ENCODE measurements at places on chromosomes 5 and 9. TPM values are rescaled to one million over a fixed set of nuclear protein-coding genes. Genes with fewer than 3 reads are reported as not detected.

GRCh38 chr5:154653764-154654485 is 101.3 kb upstream of the LARP1 start:
- DNase-seq, result no peak

GRCh38 chr5:4553978-4554377 is 586.2 kb upstream of the ADAMTS16 start:
- DNase-seq, result no peak

Gene COL23A1
- total RNA-seq, result 0.55 TPM

- no peak for DNase-seq
Observed at GRCh38 chr9:93895535-93895934, 59.6 kb downstream of the BARX1 start.

DNA sequence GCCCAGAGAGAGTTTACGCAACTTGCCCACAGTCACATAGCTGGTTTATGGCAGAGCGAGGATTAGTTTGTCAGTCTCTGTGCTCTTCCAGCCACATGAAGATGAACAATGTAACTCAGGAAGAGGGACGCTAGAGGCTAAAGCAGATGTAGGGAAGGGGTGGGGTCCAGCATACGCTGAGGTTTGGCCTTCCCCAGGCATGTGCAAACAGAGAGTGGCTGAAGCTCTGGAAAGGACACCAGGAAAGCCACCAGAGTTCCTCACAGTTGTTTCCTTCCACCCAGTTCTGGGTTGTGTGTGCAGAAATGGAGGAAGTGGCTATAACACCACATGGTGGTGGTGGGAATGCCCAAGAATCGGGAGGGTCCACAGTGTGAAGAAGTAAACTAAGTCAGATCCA is 60.0 kb downstream of the SNX18 start:
- no peak for DNase-seq

Gene ROPN1L
- 0.93 TPM for total RNA-seq

Gene VCP
- 280 TPM for total RNA-seq

DNA sequence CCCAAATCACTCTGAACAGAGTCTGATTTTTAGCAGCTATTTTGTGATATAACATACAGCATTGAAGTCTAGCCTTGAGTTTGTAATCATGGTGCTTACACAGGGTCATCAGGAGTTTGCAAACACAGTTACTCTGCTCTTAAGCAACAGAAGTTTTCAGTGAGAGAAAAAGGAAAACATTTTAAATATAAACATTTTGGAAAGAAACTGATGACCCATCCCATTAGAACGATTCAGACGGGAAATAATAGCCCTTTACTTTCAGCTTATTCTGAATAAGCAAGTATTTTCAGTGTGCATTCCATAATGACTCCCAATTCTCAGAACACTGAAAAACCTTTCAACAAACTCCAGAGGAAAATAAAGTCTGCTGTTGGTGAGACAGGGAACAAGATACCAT is 46.7 kb upstream of the TMC1 start:
- no peak for DNase-seq

GRCh38 chr9:126391713-126392661 is 65.4 kb downstream of the MVB12B start:
- no peak for DNase-seq

DNA sequence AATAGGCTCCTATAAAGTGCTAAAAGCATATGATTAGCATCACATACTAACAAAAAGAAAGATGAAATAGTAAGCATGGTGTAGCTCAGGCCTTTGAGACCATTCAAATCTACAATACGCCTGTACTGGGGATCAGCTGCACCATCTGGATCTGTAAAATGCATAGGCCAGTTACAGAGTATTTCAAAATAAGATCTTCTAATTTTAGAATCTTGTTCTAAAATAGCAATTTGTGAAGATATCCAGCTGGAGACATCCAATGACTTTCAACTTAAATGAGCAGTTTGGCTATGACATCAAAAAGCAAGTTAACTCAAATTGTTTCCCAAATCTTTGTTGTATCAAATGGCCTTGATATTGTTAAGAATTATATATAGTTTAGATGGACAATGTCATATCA is 386.3 kb downstream of the MRPS30 start:
- DNase-seq, result no peak

Gene NPR3
- total RNA-seq, result 43.3 TPM

Gene F12
- total RNA-seq, result not detected

DNA sequence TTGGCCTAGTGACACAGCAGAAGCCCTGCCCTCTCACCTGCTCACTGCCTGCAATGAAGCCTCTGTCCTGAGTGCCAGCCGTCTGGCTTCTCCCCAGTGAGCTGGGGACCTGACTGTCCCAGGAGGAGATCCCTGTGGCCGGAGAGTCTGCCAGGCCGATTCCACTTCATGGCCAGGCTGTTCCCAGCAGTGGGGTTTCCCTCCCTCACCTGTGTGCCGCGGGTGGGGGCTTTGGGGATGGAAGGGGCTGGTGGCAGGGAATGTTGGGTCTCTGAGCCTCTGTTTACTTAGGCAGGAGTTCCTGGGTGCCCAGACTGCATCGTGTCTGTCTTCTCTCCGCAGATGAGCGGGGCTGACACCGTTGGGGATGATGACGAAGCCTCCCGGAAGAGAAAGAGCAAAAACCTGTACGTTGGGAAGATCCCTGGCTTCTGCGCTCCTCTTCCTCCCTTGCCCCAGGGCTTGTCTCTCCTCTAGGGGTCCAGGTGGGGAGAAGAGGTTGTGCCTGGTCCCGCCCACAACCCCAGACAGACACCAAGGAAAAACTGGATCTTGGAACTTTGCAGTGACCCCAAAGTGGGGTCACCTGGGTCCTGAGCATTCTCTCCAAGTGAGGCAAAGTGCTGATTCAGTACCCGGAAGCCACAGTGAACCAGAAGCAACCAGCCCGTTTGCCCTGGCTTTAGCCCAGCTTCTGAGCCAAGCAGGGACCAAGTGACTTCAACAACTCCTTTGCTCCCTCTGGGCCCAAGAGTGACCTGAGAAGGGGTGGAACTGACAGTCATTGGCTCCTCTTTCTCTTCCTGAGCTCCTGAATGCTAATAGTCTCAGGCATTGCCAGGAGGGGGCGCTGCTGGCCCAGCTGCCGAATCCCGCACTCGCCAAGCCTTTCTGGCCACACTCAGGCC is 127.7 kb downstream of the RGS3 start:
- DNase-seq, result no peak

- DNase-seq, result no peak
Observed at GRCh38 chr5:10635867-10636350, 72.0 kb downstream of the ANKRD33B start.

Gene URM1
- 55.7 TPM for total RNA-seq
